ENCODE measurements at places on chromosomes 2 and 18. TPM values are rescaled to one million over a fixed set of nuclear protein-coding genes. Genes with fewer than 3 reads are reported as not detected.

Gene GPR35
- total RNA-seq: 0.75 TPM

DNA sequence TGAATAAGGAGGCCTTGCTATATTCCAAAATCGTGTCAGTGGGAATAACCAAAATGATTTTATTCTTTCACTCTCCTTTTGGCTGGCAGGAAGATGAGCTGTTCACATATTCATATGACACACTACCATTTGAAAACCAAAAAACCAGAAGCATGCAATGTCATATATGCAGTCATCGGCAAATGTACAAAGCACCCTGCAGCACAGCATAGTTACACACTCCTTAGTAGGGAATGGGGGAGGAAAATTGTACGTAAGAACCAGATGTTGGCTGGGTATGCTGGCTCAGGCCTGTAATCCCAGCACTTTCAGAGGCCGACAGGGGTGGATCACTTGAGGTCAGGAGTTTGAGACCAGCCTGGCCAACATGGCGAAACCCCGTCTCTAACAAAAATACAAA is 176.6 kb downstream of the GFPT1 start:
- no peak for DNase-seq

Gene RAB31
- 38.5 TPM for total RNA-seq

- no peak for DNase-seq
Measured at GRCh38 chr2:127422559-127423477, 4.6 kb downstream of the PROC start.

DNA sequence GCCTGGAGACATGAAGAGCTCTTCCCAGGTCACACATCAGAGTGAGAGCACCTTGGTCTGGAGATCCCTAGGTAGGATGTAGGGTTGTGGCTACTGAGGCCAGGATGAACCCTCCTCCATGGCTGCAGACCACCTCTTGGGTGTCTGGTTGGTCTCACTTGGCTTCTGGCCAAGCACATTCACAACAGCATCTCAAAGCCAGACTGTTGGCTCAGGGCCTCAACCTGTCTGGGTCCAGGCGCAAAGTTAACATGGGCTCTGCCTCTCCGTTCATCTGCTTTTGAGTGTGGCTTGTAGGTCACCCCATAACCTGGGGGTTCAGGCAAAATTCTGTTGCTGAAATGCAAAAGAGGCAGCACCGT is 40.1 kb downstream of the RHOB start:
- no peak for DNase-seq

DNA sequence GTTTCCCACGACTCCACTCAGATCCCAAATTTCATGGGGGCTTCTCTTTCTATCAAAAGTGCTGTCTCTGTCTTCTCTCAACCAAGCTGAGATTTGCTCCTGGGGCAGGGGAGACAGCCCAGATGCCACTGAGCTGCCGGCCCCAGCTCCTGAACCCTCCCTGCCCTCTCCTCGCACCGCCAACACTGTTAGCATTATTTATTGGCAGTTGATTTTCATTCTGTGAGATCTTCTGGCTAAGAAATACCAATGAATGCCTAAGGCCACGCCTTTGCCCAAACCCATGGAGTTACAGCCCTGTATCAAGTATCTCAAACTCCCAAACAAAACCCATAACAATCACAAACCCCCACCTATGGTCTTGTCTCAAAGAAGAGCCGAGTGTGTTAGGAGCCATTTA is 153.0 kb upstream of the TWIST2 start:
- no peak for DNase-seq

Gene MEP1B
- not detected for total RNA-seq

DNA sequence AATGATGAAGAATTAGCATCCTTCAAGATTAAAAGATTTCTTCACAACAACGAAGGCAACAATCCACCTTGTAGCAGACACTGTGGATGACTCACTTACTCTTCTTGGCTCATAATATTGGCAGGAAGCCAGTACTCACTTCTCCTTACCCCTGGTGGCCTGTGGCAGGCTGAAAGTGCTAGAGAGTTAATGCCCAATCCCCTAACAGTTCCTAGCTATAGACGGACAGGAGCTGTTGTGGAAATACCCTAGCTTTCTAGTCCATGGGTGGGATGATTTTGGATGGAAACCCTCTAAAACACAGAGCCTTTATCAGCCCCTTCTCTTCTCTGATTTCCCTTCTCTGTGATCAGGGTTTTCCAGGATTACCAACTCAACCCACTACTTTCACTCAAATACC is 128.6 kb upstream of the NYAP2 start:
- peak; percentile 85 for DNase-seq

Gene CRYBA2
- not detected for total RNA-seq

Gene GPR45
- not detected for total RNA-seq

- no peak for DNase-seq
Measured at GRCh38 chr18:37565101-37565976, at the start of gene CELF4. Gene CELF4, minus strand, starts transcription at chr18:37565798.

GRCh38 chr18:5300476-5301010 is 5.0 kb upstream of the ZBTB14 start:
- DNase-seq: no peak

Gene G6PC2
- total RNA-seq: not detected

GRCh38 chr2:109290887-109291643 is 162.1 kb downstream of the SH3RF3 start:
- DNase-seq: no peak

DNA sequence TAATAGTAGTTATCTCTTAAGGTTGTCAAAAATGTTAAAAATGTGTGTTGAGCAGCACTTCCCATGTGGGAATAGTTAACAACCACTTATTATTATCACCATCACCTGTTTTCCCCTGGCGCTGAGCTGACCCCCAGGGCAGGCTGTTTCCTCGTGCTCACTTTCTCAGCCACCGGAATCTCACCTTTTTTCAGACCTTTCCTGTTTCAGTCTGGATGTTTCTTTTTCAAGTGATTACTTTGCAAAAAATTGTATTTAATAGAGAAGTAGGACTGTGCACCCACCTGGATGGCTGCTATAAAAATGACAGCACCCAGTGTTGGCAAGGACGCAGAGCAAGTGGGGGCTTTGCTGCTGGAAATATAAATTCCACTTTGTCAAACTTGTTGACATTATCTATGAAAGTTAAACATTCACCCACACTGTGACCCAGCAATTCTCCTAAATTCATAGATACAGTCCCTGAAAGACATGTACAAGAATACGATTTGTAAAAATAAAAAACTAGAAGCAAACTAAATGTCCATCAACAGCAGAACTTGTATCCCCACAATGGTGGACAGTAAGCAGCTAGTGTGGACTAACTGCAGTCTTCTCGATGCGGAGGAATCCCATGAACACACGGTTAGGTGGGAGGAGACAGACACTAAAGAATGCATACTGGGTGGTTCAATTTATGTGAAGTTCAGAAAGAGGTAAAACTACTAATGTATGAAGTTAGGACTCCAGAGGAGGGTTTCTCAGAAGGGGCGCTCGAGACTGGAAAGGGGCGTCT is 66.5 kb downstream of the SOWAHC start:
- DNase-seq: no peak

Gene RNF25
- 59.5 TPM for total RNA-seq

GRCh38 chr2:196957442-196957841 is 30.9 kb upstream of the PGAP1 start:
- no peak for DNase-seq

Gene PLEKHB2
- total RNA-seq: 125 TPM

- no peak for DNase-seq
Measured at GRCh38 chr2:191933307-191934105, 86.6 kb upstream of the CAVIN2 start.

Gene DPP4
- total RNA-seq: not detected

DNA sequence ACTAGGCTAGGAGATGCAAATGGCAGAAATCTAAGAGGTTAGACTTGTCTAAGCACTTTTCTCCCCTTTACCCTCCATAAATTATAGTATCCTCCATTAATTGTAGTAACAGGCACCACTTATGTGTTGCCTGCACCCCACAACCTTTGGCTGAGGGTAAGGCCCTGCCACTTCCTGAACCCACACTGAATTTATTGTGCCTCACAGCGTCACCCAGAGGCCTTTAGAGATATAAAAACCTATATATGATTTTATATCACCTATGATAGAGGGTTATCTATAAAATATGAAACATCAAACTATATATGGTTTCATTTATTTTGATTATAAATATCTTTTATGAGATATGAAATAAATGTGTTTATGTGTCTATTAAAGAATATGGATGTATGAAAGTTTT is 2.6 kb downstream of the UGT1A9 start:
- DNase-seq: no peak

GRCh38 chr18:78892177-78892576 is 87.4 kb upstream of the SALL3 start:
- no peak for DNase-seq

Gene TMEM198
- total RNA-seq: 1.9 TPM

Gene SERPINB4
- not detected for total RNA-seq

Gene CAB39
- total RNA-seq: 32.8 TPM

Gene POTEF
- total RNA-seq: 1.9 TPM
